ENCODE measurements at places on chromosomes 4 and X.

- peak; percentile 15 for DNase-seq
Observed at GRCh38 chrX:8730812-8731558, 952 bp downstream of the ANOS1 start.

DNA sequence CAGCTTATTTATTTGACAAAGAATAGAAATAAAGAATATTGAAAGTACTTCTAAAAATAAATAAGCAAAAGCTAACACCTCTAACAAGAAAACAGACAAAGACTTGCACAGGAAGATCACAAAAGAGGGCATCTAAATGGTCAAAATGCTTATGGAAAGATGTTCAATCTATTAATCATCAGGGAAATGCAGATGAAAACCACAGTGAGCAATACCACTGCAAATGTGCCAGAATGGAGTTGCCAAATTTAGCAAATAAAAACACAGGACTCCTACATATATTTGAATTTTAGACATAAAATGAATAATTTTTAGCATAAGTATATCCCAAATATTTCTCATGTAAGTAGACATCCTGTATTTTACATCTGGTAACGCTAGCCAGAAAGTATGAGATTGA is 56.1 kb upstream of the HPGD start:
- DNase-seq: no peak

DNA sequence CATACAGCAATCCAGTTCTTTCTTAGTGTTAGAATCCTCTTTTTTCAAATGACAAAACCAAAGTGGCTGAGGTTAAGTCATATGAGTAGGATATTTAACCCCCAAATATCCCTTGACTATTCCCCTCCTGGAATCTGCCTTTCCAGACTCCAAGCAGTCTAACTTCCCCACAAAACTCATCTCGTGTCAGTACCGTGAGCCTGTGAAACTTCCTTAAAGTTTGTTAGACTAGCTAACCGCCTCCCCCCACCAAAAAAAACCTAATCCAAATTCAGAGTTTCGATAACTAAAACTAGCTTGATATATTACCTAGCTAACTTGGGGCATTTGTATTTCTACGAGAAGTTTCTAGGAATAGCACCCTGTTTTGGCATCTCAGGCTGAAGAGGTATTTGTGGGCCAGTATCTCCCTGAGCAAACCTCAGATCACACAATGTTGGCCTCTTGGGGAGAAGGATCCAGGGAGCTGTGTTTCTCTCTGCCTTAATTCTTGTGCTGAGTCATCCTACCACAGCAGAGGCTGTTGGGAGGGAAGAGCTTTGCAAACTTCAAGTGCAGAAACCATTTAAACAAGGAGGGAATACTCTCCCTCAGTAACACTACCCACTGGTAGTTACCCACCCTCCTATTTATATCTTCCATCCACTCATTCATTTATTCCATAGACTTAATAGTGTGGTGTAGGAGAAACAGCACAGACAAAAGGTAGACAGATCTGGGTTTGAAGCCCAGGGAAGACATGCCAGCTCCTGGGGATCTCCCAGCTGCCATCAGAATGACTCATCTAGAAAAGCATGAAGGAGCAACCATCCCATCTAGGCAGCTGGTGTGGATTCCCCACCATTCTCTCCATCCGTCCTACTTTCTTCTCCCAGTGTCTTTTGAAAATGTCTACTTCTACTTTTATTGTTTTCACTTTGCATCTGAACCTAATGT is 39.3 kb upstream of the TXK start:
- DNase-seq: no peak

DNA sequence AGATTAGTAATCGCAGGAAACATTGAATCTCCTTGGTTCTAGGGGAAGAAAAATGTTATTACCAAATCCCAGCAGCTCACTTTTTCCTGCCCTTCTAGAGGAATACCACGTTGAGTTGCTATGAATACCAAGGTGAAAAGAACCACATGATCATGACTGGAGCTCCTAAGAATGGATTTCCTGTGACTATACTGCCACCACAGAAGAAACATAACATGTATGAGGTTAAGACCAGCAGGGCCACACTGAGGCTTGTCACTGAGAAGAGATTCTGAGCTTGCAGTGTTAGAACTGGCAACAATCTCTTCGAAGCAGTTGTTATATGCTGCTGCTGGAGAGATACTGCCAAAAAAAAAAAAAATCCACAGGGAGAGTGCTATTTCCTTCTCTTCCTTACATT is 1235.3 kb downstream of the FSTL5 start:
- DNase-seq: no peak

GRCh38 chr4:70522626-70523025 is 4.3 kb downstream of the AMTN start:
- DNase-seq: no peak

GRCh38 chr4:147863808-147864472 is 132.1 kb downstream of the ARHGAP10 start:
- DNase-seq: no peak

GRCh38 chr4:70601422-70602039 is 9.5 kb downstream of the AMBN start:
- DNase-seq: peak; percentile 13

- DNase-seq: no peak
Observed at GRCh38 chr4:110680265-110680664, 57.4 kb upstream of the PITX2 start.

DNA sequence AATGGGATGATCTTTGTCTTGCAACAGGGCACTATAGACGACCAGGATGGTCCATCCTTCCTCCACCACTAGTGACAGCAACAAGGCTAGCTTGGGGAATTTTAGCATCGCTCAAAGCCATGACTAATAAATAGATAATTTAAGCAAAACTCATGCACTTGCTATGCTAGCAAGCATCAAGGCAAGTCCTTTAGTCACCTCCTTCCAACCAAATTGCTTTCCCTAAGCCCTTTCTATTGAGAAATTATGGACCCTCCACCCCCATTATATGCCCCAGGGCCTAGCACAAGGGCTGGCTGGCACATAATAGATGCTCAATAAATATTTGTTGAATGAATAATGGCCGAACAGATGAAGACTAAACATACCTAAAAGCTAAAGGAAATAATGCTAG is 28.6 kb downstream of the SLC16A2 start:
- no peak for DNase-seq

DNA sequence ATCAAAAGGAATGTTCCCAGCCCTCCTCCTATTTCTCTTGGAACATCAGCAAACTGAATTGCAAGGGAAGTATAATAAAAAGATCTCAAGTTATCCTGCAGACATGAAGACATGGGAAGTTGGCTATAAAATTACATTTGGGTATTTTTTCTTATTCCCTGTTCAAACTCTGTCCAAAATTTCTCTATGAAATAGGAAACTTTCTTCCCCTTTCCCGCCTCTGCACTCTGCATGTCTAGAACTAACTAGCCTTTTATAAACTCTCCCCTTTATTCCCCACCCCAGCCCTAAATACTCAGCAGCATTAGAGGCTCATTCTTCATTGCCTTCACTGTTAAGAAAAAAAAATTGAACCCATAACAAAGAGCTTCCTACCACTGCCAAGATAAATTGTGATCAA is 126.7 kb upstream of the EDNRA start:
- no peak for DNase-seq

GRCh38 chr4:40377512-40378365 is 42.6 kb downstream of the CHRNA9 start:
- DNase-seq: no peak

DNA sequence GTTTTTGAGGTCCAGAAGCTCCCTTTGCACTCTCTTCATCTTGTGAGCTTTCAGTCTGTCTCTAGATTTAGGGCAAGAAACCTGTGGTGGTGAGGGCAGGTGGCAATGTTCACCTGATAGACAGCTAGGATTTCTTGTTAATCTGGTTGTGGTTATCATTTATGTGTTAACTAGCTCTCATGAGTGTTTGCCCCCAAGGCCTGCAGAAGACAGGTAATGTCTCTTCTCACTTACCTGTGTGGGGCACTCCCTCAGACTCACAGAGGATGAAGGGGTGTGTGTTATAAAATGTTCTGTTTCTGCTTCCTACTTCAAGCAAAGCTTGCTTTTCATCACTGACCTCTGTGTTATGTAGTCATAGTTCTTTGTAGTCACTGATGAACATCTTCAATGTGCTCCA is 17.8 kb downstream of the EGF start:
- DNase-seq: no peak

- no peak for DNase-seq
Observed at GRCh38 chr4:147901916-147902315, 170.0 kb downstream of the ARHGAP10 start.

- no peak for DNase-seq
Observed at GRCh38 chr4:132593717-132594400, 555.2 kb upstream of the PCDH10 start.

DNA sequence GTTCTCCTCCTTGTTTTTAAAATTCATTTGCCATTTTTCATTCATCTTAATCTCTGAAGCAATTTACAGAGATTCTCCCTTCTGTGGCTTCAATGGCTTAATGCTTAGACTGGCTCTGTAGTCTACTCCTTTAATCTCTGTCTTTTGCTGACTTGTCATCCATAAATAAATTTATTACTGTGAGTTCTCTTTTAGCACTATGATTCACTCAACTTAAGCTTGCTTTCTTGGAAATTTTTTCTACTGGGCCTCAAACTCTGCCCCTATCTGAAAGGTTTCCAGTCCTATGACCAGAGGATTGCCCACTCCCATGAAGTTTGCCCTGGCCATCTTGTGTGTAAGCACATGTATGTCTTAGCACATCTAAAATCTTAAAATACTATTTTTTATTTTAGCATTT is 251.1 kb downstream of the DCLK2 start:
- DNase-seq: no peak

GRCh38 chr4:108008721-108009120 is 19.0 kb downstream of the HADH start:
- DNase-seq: no peak

- DNase-seq: no peak
Observed at GRCh38 chr4:31999848-32000247, 1279.7 kb downstream of the PCDH7 start.

GRCh38 chrX:154372612-154373022 is 1.8 kb downstream of the FLNA start:
- DNase-seq: no peak

- no peak for DNase-seq
Observed at GRCh38 chr4:26233350-26233749, 87.5 kb upstream of the RBPJ start.

- DNase-seq: no peak
Observed at GRCh38 chrX:148422526-148422925, 77.9 kb upstream of the AFF2 start.

DNA sequence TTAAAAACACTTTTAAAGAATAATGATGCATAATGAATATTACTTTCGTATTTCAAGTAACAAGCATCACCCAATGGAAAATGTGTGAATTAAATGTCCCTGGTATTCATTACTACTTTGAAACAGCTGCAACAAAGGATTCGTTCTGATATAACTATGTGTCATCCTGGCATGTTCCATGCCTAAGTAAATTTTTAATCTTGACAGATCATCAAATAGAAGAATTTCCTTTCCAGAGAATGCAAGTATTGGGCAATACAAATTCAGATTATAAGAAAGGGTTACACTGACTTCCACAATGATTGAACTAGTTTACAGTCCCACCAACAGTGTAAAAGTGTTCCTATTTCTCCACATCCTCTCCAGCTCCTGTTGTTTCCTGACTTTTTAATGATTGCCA is 105.3 kb downstream of the SPCS3 start:
- no peak for DNase-seq

GRCh38 chrX:51395810-51396728 is 63.4 kb downstream of the NUDT10 start:
- peak; percentile 73 for DNase-seq

GRCh38 chrX:21176921-21177571 is 197.2 kb upstream of the CNKSR2 start:
- no peak for DNase-seq

GRCh38 chrX:53239474-53239873 is 14.5 kb upstream of the KDM5C start:
- DNase-seq: no peak

- DNase-seq: no peak
Observed at GRCh38 chrX:96102997-96103396, 581.6 kb upstream of the DIAPH2 start.

GRCh38 chrX:97743014-97743413 is 859.3 kb downstream of the RPA4 start:
- no peak for DNase-seq

DNA sequence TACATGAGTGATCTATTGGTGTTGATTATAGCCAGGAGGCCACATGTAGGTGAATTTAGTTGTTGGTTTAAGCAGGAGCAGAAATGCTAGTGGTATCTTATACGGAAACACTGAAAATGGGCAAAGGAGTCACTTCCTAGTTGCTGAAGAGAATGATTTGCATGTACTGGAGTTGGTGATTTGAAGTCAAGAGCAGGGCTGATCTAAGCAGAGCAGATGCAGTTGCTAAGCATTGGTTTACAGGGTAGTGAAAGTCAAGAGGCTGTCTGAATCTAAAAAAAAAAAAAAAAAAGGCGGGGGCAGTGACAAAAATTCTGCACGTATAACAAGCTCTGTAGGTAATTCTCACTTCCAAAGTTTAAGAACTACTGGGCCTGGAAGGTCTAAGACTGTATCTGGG is 90.4 kb upstream of the HPRT1 start:
- DNase-seq: no peak

- peak; percentile 31 for DNase-seq
Observed at GRCh38 chr4:128600996-128601871, 208.3 kb upstream of the JADE1 start.

GRCh38 chr4:1082215-1083182 is 30.9 kb downstream of the RNF212 start:
- no peak for DNase-seq

GRCh38 chr4:26192899-26193869 is 127.6 kb upstream of the RBPJ start:
- DNase-seq: no peak

DNA sequence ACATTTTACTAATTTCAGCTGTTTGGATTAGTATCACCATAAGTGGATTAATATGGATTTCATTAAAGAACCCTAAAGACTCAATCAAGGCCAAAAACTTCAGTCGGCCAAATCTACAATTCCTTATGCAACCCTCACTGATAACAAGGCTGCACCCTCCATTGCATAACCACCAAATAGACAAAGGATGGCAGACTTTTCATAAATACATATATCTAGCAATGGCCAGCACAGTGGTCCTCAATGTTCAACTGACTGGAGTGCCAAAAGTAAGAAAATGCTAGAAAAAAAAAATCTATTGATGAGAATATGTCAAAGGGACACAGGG is 46.6 kb downstream of the MID1IP1 start:
- no peak for DNase-seq

DNA sequence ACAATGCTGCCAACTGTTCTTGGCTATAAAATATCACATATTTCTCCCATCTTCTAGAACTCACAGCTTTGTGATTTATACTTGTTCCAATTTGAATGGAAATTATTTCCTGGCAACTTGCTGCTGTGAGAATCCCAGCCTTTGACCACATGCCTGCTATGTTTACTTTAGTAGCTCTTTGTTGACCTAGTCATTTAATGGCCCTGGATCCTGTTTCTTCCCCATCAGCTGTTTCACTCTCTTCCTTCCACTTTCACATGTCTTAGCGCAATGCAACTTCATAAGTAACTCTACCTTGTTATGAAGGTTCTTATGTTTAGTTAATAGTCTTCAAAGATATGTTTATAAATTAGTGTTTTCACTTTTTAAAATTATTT is 1973.6 kb upstream of the AGA start:
- DNase-seq: no peak

- DNase-seq: peak; percentile 79
Observed at GRCh38 chr4:57109847-57110639, at the start of gene IGFBP7. Gene IGFBP7, minus strand, starts transcription at chr4:57110385. Its CDS starts 34 bp downstream, at chr4:57110351.
